LoVo (cell line): ENCODE measurements at places on chromosomes 3 and 15.

DNA sequence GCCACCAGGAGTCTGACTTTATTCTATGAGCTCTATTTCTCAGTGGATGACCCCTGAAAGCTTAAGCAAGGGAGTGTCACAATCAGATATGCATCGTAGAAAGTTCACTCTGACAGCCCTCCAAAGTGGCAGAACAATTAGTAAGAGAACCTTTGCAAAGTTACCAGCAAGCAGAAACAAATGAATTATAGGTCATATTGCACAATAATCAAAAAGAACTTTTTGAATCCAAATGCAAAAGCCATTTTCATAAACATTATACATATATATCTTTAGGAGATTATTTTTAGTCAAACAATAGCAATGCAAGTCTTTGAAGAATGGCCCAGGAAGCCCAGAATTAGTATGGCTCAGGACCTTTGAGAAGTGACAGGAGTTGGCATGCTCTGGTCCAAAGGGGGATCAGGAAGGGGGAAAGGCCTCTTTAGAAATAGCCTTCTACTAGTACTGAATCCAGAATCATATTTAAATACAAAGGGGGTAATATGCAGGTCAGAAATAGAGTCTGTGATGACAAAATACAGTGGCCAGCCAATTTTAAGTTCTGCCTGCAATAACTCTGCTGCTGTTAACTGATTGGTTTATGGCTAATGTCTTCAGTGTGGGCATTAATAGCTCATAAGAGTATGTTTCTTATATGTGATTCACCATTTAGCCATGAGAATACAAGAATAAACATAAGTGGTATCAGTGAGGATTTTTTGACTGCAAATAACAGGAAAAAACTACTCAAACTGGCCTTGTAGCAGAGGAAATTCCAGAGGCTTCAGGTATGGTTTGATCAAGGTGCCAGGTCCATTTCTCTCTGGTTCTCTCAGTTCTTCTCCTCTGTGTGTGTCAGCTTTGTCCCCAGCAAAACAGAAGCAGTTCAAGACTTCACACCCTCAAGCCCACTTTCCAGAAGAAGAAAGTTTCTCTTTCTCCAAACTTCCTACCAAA is 17.0 kb upstream of the ITGB5 start:
- no peak for DNase-seq

GRCh38 chr3:135249186-135249585 is 454.1 kb downstream of the EPHB1 start:
- no peak for DNase-seq

GRCh38 chr15:74041777-74042435 is 40.4 kb downstream of the GOLGA6A start:
- DNase-seq = no peak

- no peak for DNase-seq
Measured at GRCh38 chr3:131883711-131884407, 151.0 kb downstream of the CPNE4 start.
